Neuronal stem cell (in vitro differentiated cells): ENCODE measurements at places on chromosomes 12 and 14.

- no peak for DNase-seq
These were observed 1.6 kb downstream of the ZFC3H1 start for GRCh38 chr12:71661977-71662530.

- no peak for DNase-seq
These were observed 64.7 kb downstream of the ZNF641 start for GRCh38 chr12:48285751-48286650.

DNA sequence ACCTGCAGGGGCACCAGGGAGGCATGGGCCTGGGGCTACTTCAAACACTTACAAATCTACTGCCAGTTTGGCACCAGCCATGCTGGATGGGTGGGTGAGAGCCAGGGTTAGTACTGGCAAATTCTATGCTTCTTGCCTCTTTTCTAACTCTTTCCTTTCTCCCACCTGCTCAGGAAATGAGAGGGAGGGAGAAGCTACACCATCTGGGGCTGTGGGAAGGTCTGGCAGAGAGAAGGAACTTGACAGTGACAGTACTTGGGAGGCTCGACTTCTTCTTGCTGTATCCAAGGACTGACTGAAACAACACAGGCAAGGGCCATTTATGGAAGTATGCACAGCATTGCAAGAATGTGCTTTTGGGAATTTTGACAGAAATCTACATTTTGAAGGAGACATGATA lies 149.6 kb upstream of the DYRK2 start:
- DNase-seq = no peak

- no peak for DNase-seq
These were observed 320.6 kb upstream of the TBX3 start for GRCh38 chr12:115004470-115005146.

DNA sequence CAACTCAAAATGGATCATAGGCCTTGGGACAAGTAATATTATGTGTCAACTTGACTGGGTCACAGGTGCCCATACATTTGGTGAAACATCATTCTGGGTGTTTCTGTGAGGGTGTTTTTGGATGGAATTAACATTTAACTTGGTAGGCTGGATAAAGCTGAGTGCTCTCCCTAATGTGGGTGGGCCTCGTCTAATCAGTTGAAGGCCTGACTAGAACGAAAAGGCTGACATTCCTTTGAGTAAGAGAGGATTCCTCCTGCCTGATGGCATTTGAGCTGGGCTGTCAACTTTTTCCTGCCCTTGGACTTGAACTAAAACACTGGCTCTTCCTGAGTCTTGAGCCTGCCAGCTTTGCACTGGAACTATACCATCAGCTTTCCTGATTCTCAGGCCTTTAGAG lies 93.4 kb upstream of the ESRRB start:
- no peak for DNase-seq

- no peak for DNase-seq
These were observed 1562.4 kb upstream of the SEL1L start for GRCh38 chr14:83096092-83096491.

DNA sequence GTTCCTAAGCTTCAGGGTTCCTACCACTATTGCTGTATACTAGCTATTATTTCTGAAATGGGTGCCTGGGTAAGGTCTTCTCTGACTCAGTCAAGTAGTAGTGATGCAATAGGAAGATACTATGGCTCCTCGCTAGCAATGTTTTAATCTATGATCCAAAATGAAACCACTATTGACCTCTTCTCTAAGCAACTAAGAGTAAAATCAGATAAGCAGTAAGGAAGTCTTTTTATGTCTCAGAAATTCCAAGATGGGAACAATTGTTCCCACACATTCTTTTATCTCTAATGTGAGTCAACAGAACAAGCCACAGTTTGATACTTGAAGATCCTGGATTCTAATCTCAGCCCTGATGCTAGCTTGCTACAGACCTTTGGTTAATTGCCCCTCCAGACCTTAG lies 45.1 kb downstream of the AREL1 start:
- DNase-seq = no peak

DNA sequence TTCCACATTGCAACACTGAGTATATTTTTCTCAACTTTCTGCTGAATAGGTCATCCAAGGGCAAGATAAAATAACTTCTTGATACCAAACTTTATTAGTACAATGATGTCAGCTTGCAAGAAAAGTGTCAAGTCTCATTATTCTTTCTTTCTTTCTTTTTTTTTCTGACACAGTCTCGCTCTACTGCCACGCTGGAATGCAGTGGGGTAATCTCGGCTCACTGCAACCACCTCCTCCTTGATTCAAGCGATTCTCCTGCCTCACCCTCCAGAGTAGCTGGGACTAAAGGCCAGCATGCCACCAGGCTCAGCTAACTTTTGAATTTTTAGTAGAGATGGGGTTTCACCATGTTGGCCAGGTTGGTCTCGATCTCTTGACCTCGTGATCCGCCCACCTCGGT lies 523.4 kb downstream of the FSCB start:
- DNase-seq = no peak

DNA sequence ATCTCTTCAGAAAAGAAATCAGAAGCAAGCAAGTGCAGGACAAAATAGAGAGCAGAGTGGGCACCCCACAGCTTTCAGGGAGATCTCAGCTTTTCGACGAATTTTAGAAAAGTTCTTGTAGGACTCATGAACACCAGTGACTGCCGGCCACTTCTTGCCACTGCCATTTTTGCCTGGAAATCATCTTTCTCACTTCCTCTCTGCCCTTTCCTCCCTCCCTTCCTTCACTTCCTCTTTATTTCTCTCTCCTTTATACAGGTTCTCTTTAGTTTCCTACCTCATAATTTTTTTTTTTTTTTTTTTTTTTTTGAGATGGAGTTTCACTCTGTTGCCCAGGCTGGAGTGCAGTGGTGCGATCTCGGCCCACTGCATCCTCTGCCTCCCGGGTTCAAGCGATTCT lies 185.6 kb downstream of the APAF1 start:
- no peak for DNase-seq

- no peak for DNase-seq
These were observed 6.7 kb upstream of the KRT86 start for GRCh38 chr12:52267699-52268098.

GRCh38 chr14:67951529-67952135 lies 132.1 kb downstream of the RAD51B start:
- no peak for DNase-seq

- no peak for DNase-seq
These were observed 38.8 kb upstream of the WSCD2 start for GRCh38 chr12:108090107-108090899.

- DNase-seq = peak; percentile 58
These were observed 7.7 kb downstream of the CISTR start for GRCh38 chr12:53744130-53744441.

DNA sequence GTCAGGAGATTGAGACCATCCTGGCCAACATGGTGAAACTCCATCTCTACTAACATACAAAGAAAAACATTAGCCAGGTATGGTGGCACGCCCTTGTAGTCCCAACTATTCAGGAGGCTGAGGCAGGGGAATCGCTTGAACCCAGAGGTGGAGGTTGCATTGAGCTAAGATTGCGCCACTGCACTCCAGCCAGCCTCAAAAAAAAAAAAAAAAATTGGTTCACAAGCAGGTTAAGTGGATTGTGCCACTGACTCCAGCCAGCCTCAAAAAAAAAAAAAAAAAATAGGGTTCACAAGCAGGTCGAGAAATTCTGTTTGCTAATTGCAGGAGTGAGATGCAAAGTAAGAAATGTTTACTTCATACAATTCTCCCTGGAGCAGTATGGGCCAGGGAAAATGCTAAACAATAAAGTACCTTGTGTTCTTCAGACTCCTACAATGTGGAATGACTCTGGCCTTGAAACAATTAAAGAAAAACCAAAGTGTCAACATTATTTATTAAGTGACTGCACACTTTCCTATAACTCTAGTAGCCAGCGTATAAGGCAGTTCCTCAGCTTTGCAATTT lies 6.1 kb downstream of the EDDM3B start:
- no peak for DNase-seq

DNA sequence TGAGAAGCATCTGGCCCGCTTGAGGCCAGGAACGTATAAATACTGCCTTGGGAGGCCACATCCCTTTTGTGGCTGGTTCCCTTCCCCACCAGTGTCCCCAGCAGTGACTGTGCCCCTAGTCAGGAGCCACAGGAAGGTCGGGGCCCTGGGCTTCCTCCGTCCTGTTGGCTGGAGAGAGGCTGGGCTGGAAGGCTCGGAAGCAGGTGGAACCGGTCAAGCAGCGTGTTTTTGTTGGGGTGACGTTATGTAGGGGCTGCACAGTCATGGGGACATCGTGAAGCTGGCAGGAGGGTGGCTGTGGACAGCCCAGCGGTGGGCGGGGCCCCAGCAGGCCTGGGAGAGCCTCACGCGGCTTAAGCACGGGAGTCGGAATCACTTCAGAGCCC lies 10.1 kb downstream of the XRCC3 start:
- no peak for DNase-seq

DNA sequence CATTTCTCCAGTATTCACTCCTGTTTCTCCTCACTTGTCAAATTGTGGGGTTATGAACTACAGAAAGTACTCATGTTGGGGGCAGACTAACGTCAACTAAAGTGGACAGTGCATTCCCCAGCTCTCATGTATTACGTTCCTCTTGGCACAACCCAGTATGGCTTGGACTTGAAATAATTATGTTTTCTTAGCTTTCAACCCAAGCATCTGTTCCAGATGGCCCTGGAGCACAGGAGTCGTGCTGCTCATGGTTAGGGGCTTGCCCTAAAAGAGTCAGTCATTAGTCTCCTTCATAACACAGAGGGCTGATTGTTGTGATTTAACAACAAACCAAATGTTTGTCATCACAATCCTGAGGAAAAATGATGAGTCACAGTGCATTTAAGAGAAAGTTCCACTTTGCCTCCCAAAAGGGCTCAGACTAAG lies 154.4 kb downstream of the RPAP3 start:
- no peak for DNase-seq

- DNase-seq = no peak
These were observed 105.4 kb upstream of the CNTN1 start for GRCh38 chr12:40586823-40587222.
